Omental fat pad (tissue), 4 donors: ENCODE measurements at places on chromosomes 5 and 9.

- no peak for DNase-seq
These were observed 2.7 kb downstream of the RPL37 start for GRCh38 chr5:40832345-40832744.

- no peak for DNase-seq
These were observed 220.0 kb downstream of the TRIM36 start for GRCh38 chr5:114949756-114950155.

- no peak for DNase-seq
These were observed 89.1 kb downstream of the CRB2 start for GRCh38 chr9:123445116-123445515.

GRCh38 chr5:167642779-167643517 is 648.5 kb upstream of the WWC1 start:
- no peak for DNase-seq

DNA sequence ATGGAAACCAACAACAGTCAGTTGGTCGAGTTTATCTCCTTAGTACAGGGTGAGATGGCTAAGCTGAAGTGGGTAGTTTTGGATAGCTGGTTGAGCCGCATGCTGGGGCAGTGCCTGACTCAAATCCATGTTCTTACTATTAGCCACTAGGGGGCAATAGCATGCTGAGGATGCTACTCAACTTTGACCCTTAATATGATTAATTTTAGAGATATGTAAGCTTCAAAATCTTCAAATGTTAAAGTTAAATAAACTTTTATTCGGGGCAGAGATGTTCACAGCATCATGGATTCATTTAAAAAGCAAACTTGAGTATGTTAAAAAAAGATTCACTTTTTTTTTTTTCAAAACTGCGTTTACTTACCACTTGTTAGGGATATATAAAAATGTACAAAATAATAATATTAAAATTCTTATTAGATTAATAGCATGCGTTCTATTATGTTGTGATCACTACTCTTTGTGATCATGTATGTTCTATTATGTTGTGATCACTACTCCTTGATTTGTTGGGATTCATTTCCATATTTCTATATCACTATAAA is 57.0 kb downstream of the C9orf153 start:
- DNase-seq, result no peak

GRCh38 chr9:99393993-99394392 is 171.9 kb downstream of the SEC61B start:
- DNase-seq, result no peak

DNA sequence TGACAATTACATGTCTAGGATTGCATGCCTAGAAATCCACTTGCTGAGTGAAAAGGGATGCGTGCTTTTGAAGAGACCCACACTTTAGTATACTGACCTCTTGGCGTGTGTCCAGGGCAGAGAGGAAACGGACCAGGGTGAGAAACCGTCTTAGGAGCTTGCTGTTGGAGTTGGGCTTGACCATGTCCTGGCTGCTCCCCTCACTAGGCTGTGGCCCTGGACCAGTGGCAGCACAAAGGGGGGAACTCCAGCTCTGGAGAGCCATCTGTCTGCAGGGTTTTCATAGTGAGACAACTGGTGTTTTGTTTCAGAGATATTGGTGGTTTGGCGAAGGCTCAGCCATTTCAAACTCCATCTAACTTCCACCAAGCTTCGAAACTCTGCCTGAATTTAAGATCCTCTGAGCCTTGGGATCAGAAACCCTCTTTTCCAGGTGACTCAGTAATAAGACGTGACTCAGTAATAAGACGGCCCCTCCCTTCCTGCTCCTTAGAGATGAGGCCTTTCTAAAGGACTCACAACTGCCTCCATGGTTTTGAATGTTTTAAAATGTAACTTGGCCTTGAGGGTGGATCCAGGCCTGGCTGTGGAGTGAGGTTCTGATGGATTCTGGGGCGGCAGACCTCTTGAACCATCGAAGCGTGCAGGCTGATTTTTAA is 165.8 kb downstream of the MELK start:
- no peak for DNase-seq

- no peak for DNase-seq
These were observed 356.8 kb upstream of the CHD1 start for GRCh38 chr5:99285606-99286005.

DNA sequence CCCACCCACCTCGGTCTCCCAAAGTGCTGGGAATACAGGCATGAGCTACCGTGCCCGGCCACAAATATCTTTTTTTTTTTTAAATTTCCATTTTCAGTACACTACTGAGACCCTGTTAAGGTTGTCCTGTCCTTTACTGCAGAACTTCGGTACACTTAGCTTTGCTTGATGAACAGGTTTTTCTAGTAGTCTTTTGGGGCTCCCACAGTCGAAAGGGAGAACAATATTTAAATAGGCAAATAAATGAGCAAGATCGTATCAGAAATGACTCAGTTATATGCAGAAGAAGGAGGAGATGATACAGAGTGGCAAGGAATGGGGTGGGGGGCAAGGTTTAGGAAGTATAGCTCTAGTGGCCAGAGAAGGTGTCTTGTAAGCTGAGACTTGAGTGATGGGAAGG is 52.7 kb downstream of the MSX2 start:
- DNase-seq, result no peak

DNA sequence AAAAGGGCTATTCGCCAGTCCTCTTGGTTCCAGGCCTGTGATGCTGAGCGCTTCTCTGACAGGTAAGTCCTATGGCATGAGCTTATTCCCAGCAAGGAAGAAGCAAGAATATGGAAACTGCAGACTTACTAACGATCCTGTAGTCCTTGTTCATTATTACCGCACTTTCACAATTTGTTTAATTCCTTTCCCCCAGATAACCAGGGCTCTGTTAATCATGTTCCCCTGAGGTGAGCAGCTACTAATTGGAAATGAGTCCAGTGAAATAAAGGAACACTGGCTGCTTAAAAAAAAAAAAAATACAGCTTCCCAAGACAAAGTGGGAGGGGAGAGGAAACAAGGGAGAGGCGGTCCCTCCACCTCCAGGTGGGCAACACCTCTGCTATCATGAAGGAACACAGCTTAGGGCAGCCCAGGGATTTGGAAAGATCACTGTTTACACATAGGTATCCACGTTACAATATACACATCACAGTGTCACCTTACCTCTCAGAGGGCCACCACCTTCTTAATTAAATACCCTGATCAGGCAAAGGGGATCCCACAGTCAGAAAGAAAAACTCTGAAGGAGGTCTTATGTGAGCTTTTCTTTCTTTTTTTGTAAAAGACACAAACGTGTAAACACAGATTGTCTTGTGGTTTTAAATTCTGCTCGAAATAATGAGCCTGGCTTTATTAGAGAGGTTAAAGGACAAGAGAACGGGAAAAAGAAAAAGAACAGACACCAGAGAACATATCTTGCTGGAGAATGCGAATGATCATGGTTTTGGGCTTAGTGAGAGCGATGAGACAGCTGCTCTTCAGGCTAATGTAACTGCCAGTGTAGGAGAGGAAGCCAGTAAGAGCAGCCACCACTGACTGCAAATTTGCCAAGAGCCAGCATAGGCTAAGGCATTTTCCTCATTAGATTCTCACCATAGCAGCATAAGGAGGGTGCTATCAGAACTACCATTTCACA is 258.6 kb downstream of the CRB2 start:
- DNase-seq, result no peak

GRCh38 chr5:168140241-168140640 is 151.2 kb upstream of the WWC1 start:
- DNase-seq, result no peak

DNA sequence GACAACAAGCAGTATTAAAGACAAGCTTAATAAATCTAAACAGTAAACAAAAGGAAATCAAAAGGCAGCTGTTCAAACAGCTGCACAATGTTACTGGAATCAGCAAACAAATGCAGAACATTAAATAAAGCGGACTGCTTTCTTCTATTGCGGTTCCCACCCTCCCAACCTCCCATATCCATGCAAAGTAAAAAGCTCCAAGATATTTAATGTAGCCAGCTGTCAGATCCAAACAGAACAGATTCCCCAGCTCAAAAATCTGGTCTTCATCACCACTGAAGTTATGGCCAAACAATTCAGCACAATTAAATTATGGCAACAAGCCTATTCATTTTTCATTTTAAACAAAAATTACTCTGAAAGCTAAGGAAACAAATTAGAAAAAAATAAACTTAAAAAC is 75.9 kb downstream of the SLC38A9 start:
- no peak for DNase-seq

- DNase-seq, result no peak
These were observed 17.4 kb downstream of the TTC39B start for GRCh38 chr9:15289603-15290002.

GRCh38 chr5:89313804-89314588 is 431.0 kb upstream of the MEF2C start:
- DNase-seq, result no peak

DNA sequence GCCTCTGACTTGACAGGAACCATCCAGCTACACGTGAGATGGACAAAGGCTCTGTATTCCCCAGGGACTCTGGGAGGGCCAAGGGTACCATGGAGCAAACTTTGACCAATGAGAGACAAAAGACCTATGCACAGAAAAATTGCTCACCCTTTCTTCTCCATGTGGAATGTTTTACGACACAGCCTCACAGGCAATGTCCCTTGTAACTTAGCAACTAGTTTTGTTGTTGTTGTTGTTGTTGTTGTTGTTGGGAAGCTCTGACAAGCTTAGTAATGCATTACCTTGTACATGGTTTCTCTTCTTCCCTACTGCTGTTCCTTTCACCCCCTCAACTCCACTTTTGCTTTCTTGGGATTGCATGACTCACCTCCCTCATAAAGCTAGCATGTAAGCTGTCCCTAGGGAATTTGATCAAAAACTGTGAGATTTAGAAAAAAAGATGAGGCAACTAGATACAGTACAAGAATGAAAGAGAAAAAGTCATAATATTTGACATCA is 550.9 kb downstream of the RAB3C start:
- no peak for DNase-seq

DNA sequence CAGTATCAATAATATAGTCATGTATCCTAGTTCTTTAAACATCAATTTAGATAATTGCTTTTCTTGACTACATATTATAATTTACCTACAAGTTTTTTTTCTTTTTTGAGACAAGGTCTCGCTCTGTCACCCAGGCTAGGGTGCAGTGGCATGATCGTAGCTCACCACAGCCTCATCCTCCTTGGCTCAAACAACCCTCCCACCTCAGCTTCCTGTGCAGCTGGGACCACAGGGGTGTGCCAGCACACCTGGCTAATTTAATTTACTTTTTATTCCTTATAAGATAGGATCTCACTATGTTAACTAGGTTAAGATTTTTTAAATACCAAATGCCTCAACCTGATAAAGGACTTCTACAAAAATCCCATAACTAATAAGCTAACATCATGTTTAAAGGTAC is 21.1 kb downstream of the UIMC1 start:
- DNase-seq, result no peak
